ENCODE measurements at places on chromosomes 5 and 9.
A peak's percentile ranks its signal among the peaks of the same experiment; 100 is the strongest.

DNA sequence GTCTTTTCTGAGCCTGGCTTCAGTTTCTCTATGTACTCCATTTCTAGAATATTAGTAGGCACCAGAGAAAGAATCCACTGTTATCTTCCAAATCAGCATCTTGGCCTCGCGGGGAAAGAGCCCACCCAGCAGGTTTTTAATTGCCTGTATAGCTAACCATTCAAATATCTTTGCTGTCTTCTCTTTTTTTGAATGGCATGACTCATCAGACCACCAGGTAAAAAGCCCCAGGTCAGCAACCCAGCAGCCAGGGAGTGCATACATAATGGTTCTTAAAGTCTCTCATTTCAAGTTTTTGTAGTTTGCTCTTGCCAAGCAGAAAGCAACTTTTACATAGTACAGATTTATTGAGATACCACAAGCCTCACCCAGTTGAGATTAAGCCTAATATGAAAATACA is 50.7 kb downstream of the TMEM167A start:
- DNase-seq = no peak

- no peak for DNase-seq
Observed at GRCh38 chr5:126591549-126591948, 3.5 kb downstream of the ALDH7A1 start.

DNA sequence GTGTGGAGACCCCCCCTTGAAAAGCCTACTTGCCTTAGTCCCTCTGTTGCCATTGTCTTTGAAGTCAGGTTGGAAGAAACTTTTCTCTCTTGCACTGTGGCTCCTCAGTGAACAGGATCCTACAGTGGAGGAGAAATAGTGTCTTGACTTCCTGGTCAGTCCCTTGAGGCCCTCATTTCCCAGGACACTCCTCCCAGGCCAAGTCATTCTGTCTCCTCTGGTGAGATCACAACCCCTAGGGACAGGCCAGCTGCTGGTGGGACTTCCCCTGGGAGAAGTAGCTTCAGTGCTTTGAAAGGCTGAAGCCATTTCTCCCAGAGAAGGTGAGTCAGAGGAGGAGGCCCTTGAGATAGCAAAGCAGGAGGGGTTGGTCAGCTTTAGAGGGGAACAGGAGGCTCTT is 10.1 kb upstream of the GRIA1 start:
- no peak for DNase-seq

DNA sequence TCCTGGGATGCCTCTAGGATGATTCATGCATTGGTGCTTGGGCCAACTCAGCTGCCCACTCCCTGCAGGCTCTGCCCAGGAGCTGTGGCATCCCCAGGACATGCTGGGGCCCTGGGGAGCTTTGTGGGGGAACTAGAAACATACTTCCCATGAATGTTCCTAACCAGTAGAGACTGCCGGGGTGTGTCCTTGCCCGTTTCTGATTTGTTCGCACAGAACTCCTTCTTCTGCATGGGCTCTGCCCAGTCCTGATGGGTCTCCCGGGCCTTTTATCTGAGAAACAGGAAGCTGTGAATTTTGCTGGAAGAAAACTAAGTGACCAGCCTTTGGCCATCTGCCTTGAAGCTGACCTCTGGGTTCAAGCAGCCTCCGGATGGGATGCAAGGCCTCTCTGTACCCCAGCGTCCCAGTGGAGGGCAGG is 71.6 kb upstream of the RNU6ATAC start:
- DNase-seq = no peak

DNA sequence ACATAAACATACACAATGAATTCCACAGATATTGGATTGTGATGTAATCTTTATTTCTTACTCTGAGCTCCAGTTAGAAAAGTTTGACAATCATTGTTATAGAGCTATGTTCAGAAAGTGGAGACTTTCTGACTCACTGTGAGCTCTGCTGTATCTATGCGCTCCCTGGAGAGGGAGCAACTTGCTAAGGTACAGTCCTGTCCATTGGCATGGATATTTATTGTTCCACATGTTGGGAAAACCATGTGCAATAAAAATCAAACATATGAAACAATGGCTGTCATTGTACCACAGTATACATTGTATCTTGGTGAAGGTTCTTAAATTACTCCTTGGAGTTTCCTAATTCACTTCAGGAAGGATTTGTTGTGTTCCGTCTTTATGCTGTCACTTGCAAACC is 26.8 kb downstream of the NMRK1 start:
- DNase-seq = no peak

- no peak for DNase-seq
Observed at GRCh38 chr5:86858442-86858841, 240.7 kb downstream of the COX7C start.

DNA sequence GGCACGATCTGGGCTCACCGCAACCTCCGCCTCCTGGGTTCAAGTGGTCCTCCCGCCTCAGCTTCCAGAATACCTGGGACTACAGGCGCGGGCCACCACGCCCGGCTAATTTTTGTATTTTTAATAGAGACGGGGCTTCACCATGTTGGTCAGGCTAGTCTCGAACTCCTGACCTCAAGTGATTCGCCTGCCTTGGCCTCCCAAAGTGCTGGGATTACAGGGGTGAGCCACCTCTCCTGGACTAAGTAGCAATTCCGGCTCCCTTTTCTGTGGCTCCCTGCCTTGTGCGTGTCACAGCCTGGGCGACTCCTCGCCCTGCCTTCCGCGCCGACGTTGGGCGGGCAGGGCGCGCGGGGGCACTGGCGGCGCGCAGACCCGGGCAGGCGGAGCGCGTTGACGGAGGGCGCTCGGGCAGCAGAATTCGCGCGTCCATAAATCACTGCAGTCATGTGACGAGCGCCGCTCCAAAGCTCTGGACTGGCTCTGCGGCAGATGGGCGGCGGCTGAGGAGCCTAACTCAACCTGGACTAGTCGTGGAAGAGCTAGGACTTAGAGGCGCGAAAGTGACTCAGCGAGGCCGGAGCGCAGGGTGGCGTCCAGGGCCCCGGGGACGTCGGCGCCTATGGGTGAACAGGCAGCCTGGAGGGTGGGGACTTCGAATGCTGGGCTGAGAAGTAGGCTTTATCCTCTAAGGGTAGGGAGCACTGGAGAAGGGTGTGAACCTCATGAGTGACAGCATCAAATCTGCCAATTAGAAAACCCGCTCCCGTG is 1.4 kb upstream of the CIZ1 start:
- DNase-seq = peak; percentile 72

- no peak for DNase-seq
Observed at GRCh38 chr5:69528609-69529008, 31.4 kb upstream of the GTF2H2C start.

DNA sequence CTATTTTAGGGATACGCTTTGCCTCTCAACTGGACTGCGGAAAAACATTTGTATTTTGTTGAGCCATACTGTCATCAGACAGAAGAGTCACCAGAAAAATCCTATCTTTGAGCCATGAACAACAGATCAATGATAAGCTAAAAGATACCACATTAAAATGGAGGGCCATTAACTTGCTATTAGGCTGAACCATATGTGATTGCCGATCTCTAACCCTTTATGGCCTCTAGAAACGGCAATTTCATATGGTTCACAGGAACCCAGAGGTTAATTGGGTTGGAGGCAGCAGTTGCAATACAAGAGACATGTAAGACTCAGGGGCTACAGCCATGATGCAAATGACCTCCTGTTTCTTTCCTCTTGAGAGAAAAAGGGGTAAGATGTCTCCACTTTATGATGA is 69.8 kb downstream of the MYO10 start:
- no peak for DNase-seq

DNA sequence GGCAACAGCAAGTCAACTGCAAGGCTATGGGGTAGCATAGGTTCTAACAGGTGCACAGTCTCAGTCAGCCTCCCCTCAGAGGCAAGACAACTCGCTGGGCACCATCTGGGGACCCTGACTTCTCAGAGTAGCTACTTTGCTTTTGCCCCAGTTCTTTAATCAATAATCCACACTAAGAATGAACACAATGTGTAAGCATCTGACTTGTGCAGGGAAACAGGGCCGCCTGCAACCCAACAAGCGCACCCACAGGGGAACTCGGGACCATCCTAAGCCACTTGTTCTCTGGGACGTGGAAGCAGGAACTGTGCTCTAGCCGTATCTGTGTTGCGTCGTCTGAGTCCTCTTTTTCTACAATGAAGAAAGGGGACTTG is 1.9 kb downstream of the MOB3B start:
- no peak for DNase-seq

- peak; percentile 5 for DNase-seq
Observed at GRCh38 chr9:20940447-20941173, 90.8 kb downstream of the HACD4 start.

GRCh38 chr5:157747766-157748700 is 4.5 kb downstream of the LSM11 start:
- DNase-seq = no peak

DNA sequence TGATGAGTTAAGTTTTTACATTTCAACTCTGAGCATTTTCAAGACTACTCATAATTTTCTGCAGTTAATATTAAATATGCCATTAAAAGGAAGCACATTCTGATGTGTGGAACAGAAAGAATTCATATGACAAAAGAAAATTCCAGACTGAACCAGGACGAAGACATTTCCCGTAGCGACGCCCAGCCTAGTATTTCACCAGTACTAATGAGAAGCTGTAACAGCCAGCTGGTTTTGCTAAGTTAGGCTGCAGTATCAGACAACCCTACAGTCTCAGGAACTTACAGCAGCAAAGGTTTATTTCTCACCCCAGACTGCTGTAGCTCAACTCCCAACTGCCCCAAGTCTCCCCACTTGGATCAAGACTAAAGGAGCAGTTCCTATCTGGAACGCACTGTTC is 91.6 kb downstream of the TMEM174 start:
- no peak for DNase-seq

DNA sequence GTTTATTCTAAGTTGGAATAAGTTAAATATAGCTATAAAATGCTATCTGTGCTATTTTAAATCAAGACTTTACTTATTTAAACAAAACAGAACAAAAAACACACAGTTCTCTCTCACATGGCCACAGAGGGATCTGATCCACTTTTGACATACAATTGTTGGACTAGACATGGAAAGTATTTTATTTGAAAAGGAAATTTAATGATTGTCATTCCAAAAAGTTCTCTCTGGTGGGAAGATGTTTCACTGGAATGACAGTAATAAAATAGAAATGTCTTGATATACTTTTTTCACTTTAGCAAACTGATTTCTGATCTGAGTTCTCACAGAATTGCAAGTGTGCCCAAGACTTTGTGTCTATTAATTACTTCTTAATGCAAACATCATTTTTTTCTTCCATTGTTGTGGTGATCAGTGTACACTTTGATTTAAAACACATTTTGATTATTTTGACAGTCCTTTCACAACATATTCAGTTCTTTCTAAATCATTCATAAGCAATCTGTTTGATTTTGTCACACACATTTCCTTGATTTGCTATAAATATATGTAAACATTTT is 30.1 kb upstream of the MINAR2 start:
- no peak for DNase-seq

DNA sequence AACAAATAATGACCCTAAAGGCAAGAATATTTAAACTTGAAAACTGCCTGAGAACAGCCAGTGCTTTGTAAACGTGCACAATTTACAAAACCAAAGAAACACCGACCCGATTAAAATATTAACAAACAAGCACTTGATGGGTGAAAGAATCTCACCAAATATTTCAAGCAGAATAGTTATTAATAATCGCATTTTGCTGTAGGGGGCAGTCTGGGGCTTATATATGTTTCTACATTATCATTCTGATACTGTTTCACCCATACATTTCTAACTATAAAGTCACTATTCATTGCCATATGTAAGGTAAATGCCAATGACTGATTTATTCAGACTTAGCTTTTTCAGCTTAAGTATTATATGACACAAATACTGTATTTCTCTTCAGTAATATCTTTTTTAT is 37.7 kb downstream of the UBAP2 start:
- DNase-seq = peak; percentile 65

DNA sequence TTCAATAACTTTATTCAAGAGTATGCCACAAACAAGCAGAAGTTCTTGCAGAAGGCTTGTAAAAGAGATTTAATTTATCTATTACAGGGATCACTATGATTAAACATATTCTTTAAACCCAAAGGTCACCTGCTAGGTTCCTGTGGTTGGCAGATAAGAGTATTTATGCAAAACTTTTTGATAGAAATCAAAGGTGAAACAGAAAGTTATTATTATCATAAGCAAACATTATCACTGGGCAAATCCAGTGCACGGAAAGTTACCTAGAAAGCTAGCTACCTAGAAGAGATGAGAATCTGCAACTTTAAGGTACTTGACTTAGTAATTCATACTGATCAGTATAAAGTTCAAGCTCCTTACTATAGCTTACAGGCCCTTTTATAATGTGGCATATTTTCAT is 3.2 kb downstream of the STARD4 start:
- no peak for DNase-seq

DNA sequence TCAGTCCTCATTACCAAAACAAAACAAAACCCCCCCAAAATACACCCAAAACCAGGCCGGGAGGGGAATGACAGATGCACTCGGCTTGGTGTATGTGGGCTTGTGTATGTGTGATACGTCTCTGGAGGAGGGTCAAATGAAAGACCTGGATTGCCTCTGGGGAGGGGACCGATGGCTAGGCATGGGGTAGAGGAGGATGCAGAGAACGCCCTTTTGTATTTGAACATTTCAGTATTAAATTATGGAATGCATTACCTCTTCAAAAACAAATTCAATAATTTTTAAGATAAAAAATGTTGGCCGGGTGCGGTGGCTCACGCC is 61.4 kb downstream of the LMX1B start:
- no peak for DNase-seq

DNA sequence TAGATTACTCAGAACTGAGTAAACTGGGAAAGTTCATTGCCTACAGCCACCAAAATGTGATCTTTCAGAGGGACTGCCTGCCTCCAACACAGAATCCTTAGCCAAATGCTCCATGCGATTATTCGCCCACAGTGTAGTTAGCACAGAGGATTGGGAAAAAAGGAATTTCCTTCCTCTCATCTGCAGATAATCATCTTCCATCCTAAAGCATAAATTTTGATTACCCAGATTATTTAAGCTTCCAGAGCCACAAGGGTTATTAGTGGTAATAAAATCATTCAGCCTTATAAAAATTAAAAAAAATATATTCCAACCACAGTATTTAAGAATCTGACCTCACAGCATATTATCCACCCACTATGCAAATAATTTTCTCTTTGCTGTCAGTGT is 285.3 kb upstream of the GRAMD2B start:
- DNase-seq = no peak

DNA sequence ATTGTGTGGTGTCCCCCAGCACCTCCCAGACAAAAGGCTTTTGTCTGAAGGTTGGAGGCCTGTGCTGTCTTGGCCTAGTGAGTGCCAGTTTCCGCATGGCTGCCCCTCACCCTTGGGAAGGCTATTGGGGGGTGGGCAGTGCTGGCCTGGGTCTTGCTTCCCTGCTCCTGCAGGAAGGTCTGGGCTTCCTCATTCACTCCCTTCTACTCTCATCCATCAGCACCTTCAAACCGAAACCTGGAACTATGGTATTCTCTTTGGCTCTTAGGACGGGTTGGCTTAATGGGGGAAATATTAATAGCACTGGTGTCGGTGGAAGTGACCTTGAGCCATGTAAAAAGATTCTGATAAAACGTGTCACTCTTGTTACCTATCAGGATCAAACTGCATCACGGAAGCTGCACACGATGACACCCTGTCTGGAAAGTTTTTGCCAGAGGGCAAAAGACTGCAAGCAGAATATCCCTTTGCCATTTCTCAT is 34.0 kb upstream of the GLRX start:
- no peak for DNase-seq

- no peak for DNase-seq
Observed at GRCh38 chr5:115555084-115555633, 10.6 kb upstream of the FEM1C start.

Data from hematopoietic multipotent progenitor cell treated with erythropoietin and hydrocortisone succinate and interleukin-3 and kit ligand, for 15 days (in vitro differentiated cells).